ENCODE measurements at places on chromosomes 13 and 19. TPM values are rescaled to one million over a fixed set of nuclear protein-coding genes. Genes with fewer than 3 reads are reported as not detected.

DNA sequence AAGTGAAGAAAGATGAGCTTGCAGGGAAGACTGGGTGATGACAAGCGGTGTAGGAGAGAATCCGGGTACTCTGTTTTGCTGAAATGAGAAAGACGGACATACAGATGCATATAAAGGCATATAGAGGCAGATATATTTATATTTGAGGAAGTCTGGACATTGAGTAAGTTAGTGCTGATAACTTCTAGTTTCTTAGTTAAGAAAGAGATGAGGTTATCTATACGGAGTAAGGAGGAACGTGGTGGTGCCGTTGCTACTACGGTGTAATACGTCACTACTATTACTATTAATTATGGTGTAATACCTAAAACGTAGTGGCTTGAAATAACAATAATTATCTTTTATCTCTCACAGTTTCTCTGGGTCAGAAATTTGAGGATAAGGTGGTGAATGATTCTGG lies 9.8 kb upstream of the CPB2 start:
- no peak for DNase-seq

Gene TINCR
- 0.10 TPM for total RNA-seq

GRCh38 chr19:13149628-13150186 lies 468 bp downstream of the STX10 start:
- DNase-seq: peak; percentile 85

DNA sequence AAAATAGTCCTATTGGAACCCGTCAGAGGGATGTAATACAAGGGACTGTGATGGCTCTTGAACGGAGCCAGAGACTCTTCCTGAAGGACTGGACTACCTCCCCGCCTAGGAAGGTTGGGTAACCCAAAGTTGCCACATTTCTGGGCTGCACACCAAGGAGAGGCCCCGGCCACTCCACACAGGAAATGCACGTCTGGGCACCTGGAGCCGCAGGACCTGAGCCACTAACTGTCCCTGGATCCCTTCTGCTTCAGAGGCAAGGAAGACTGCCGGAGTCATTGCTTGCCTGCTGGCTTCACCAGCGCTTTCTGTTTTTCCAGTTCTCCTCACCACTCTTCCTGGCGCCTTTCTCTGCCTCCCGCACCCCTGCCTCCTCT lies 1.2 kb upstream of the FLT1 start:
- no peak for DNase-seq

GRCh38 chr13:66751691-66752090 lies 478.4 kb downstream of the PCDH9 start:
- no peak for DNase-seq

Gene MISP3
- 2.3 TPM for total RNA-seq

DNA sequence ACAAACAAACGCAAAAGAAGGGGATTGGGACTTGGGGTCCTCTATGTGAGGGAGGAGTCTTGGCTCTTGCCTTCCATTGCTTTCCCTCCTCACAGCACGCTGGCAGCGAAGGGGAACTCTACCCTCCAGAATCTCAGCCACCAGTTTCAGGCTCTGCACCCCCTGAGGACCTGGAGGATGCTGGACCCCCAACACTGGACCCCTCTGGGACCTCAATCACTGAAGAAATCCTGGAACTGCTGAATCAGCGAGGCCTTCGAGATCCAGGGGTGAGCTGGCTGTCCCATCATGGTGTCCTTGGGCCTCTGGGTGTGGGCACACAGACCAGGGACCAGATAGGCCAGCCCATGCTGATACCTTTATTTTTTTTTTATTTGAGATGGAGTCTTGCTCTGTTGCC lies 9.6 kb downstream of the PLEKHG2 start:
- DNase-seq: no peak

DNA sequence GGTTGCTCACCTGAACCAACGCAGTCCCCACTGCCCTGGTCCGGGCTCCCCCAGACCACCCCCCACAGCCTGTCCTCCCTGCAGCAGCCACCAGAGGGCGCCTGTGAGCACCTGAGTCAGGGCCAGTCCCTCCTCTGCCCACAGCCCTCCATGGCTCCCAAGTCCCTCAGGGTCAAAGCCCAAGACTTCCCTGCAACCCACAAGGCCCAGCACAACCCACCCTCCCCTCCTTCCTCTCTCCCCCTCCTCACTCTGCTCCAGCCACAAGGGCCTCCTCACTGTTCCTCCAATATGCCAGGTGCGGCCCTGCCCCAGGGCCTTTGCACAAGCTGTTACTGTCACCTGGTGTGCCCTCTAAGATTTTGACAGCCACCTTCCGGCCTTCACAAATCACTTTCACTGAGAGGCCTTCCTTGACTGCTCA lies 10.9 kb downstream of the GNA15 start:
- DNase-seq: no peak

GRCh38 chr19:42255766-42256745 lies 1.1 kb upstream of the ERF start:
- DNase-seq: no peak
